Non-pigmented ciliary epithelial cell (primary cell): ENCODE measurements at places on chromosomes 7 and 10.

DNA sequence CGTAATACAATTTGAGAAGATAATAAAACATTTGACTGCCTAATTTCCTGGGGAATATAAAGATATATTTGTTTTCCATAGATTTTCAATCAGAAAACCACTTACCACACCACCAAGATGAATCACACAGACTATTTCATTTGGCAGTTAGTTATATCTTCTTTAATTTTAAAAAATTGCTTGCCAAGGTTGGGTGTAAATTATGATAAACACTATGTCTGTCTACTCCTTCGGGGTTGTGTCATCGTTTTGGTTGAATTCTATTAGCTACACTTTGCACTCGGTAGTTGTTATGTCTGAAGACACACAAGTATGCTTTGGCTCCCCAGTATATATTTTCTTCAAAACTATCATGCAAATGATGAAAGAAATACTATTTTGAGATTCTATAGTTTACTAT lies 594.8 kb upstream of the SEMA3D start:
- DNase-seq = no peak

GRCh38 chr10:131226446-131227162 lies 84.9 kb downstream of the TCERG1L start:
- DNase-seq = no peak

GRCh38 chr10:110355141-110355831 lies 50.6 kb upstream of the SMNDC1 start:
- no peak for DNase-seq

GRCh38 chr10:58576751-58577436 lies 64.2 kb downstream of the BICC1 start:
- DNase-seq = no peak

GRCh38 chr7:112938863-112939573 lies 147.6 kb downstream of the GPR85 start:
- DNase-seq = no peak
